Astrocyte (in vitro differentiated cells and primary cell): ENCODE measurements at places on chromosomes 3 and 15. TPM values are rescaled to one million over a fixed set of nuclear protein-coding genes. Genes with fewer than 3 reads are reported as not detected.
A peak's percentile ranks its signal among the peaks of the same experiment; 100 is the strongest.

GRCh38 chr15:69532066-69532465, 79.4 kb downstream of the RPLP1 start:
- no peak for DNase-seq

GRCh38 chr15:25944386-25944785, 81.3 kb upstream of the ATP10A start:
- no peak for DNase-seq

Gene FBXW12
- not detected in 2 replicates for total RNA-seq

- DNase-seq, result no peak
Observed at GRCh38 chr15:53752406-53752805, 7.1 kb downstream of the WDR72 start.

- DNase-seq, result no peak
Observed at GRCh38 chr15:41510728-41511127, 2.9 kb downstream of the LTK start.

GRCh38 chr3:119542168-119542767, 17.1 kb downstream of the CD80 start:
- no peak for DNase-seq

Gene FAM240A
- not detected in 2 replicates for total RNA-seq

GRCh38 chr15:83698294-83698693, 44.4 kb downstream of the ADAMTSL3 start:
- DNase-seq, result no peak

Gene PLSCR2
- not detected in 2 replicates for total RNA-seq

DNA sequence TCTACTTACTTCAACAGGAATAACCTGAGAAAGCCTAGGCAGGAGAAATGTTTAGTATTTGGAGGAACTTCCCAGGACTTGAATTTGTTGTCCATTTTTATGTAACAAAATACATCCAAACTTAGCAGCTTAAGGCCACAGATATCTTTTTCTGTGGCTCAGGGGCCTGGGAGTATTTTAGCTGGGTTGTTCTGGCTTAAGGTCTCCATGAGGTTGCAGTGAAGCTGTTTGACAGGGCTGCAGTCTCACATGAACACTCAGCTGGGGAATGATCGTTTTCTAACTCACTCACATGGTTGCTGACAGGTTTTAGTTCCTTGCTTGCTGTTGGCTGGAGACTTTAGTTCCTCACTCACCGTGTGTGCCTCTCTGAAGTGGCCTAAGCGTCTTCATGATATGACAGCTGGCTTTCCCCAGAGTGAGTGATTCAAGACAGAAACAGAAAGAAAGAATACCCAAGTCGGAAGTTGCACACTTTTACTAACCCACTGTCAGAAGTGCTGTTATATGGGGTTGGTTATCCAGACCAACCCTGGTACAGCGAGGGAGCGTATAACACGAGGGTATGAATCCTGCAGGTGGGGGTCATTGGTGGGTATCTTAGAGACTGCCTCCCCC, 229.7 kb upstream of the TBL1XR1 start:
- DNase-seq, result no peak

DNA sequence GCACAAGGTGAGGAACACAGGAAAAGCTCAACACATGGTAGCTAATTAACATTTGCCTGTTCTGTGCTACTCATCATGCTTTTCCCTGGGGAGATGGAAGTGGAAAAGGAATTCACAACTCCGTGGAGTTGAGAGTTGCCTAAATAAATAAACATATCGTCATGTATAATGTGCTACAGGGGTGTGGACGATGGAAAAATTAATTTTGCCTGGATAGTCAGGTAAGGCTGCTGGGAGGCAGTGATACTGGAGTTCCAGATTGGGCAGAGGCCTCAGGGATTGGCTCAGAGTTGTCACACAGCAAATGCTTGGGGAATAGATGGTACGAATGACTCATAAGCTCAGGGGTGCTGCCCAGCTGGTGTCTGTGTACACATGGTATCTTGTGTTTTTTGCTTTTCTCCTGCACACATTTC, 3.1 kb upstream of the ABHD6 start:
- peak; percentile 21 for DNase-seq

DNA sequence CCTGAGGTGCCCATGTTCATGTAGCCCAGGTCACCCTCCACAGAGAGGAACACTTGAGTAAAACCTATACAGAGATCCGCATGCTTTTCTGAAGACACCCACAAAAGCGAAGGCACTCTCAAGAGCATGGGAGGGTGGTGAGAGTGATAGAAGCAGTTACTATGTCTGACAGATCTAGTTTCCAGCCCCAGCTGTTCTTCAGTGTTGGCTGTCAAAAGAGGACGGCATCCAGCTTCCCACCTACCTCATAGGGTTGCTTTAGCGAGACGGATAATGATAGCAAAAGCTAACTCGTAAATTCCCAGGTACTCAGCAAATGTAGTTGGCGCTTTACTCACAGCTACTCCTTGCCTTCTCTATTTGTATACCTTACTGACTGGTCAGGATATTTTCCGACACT, 3.0 kb upstream of the MEX3B start:
- DNase-seq, result no peak

DNA sequence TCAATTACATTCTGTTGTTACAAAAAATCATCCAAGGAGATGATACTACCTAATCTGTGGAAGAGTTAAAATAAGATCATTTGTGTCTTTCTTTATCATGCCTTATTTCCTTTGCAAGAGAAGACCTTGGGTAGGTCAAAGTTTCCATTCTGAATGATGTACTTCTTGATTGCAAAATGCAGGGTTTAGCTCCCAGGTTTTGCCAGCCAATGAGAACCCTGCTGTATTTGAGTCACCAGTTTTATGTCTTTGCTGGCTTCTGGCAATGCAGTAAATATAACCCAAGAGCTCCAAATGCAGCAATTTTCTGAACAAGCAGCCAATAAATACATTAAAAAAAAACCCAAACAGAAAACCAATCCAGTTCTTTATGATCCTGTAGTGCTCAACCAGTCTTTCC, 204.9 kb downstream of the CADPS start:
- DNase-seq, result no peak
